Stimulated activated CD4-positive, alpha-beta T cell treated with anti-CD3 and anti-CD28 coated beads, Interleukin-2, amount 100 ng/mL, for 48 hours (primary cell): ENCODE measurements at places on chromosomes 16 and 17.

GRCh38 chr16:30805056-30805369 is 18.0 kb upstream of the ZNF629 start:
- DNase-seq, result no peak

GRCh38 chr16:20291208-20292206 is 35.8 kb downstream of the GP2 start:
- no peak for DNase-seq

GRCh38 chr16:88483392-88483641 is 30.2 kb downstream of the ZFPM1 start:
- no peak for DNase-seq

- DNase-seq, result no peak
Observed at GRCh38 chr16:49312389-49312985, 30.8 kb upstream of the CBLN1 start.

DNA sequence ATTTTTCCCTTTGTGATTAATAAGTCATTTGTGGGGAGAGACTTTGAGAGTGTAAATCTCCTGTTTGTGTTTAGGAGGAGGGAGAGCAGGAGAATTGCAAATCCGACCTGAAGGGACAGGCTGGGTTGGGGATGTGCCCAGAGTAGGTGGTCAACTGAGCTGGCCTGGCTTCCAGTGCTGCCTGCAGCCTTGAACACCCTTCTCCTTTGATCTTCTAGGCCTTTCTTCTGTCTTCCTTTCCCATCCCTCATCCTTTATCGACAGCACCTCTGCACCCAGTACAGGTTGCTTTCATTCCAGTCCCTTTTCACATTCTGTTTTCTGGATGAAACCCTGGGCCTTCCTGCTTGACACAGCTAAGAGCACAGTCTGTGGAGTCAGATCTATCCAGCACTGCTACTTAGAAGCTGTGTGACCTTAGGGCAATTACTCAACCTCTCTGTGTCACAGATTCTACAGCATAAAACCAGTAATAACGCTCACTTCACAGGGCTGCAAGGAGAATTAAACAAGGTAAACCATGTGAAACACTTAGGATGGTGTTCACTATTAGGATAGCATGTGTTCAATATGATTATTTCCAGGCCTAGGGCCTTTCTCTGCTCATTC is 1.0 kb upstream of the CSNK2A2 start:
- DNase-seq, result no peak

GRCh38 chr16:54847207-54847606 is 83.5 kb upstream of the IRX5 start:
- DNase-seq, result no peak

DNA sequence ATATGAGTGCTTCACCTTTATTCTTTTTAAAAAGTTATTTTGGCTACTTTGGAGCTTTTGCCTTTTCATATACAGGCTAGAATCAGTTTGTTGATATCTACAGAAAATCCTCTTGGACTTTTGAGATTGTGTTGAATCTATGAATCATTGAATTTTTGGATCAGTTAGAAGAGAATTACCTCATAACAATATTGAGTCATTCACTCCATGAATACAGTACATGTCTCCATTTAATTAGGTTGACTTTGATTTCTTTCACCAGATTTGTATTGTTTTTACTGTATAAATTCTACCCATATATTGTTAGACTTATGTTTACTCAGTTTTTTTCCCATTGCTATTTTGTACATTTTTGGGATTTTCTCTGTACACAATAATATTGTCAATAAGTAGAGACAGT is 54.4 kb downstream of the TAOK1 start:
- DNase-seq, result no peak

- no peak for DNase-seq
Observed at GRCh38 chr17:53032861-53033271, 789.9 kb upstream of the KIF2B start.

DNA sequence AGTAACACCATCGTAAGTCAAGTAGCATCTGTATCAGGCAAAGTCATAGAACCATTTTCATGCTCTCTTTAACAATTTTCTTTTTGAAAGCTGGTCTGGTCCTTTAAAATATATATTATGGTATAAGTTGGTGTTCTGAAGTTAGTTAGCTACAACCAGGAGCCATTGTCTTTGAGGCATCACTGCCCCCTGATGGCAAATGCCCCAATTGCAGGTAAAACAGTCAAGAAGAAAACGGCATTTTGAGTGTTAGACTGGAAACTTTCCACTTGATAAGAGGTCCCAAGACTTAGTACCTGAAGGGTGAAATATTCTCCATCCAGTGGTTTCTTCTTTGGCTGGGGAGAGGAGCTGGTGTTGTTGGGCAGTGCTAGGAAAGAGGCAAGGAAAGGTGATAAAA is 14.1 kb downstream of the TP53 start:
- peak; percentile 50 for DNase-seq

- no peak for DNase-seq
Observed at GRCh38 chr16:75928295-75928694, 202.0 kb upstream of the CPHXL start.

GRCh38 chr16:3113765-3114479 is 1.5 kb downstream of the ZNF205 start:
- DNase-seq, result no peak

GRCh38 chr17:49508866-49509587 is 13.9 kb downstream of the NGFR start:
- DNase-seq, result no peak

DNA sequence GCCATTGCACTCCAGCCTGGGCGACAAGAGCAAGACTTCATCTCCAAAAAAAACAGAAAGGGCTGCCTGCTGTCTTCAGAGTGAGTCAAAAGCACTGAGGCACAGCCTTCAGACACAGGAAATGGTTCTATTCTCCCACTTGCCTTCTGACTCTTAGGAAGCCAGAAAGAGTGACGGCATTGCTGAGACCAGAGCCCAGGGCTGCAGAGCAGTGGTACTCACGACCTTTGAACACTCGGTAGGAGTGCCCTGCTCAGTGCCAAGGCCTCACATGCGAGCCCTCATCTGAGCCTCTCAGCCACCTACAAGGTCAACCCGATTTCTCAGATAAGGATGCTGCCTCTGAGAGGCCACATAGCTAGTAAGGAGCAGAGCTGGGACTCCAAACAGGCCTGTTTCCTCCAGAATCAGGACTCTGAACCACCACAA is 3.5 kb upstream of the ITGAE start:
- DNase-seq, result no peak

DNA sequence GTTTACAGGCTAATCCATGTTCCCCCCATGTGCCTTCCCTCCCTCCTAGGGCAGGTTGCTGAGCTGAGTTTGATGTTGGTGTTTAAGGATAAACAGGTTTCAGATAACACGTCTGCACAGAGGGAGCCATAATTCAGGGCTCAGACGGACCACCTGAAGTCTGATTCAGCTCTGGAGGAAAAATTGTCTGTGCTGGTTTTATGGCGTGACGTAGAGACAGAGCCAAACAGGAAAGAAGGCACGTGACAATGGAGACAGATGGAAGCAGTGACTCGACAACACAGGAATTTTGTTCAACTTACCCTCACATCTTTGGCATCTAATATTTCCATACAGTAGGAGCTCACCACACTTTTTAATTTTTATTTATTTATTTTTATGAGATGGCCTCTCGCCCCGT is 10.7 kb upstream of the USP10 start:
- no peak for DNase-seq

DNA sequence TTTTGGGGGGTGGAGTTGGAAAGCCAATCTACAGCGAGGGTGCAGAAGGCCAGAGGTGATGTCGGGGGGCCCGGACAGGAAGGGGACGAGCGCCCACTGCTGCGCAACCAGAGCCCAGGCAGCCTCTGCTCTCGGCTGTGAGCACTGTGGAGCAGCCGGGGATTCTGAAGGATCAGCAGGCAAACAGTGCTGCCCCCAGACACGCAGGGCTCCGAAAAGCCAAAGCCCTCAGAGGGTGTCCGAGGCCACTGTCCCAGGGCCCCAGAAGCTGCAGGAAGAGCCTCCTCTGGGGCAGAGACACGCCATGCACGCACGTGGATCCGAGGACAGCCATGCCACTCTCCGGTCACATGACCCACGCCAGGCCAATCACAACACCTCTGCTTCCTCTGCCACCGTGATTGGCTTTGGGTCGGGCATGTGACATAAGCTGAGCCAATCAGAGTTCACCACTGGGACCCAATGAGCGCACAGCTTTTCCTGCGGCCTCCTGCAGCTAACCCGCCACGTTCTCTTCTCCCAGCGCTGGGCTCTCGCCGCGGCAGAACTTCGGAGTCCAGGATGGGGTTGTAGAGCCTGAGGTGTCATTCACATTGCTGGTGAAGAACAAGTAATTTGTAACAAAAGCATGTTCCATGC is 40.7 kb downstream of the ACTG1 start:
- DNase-seq, result no peak

GRCh38 chr16:35598696-35599332 is 2139.4 kb downstream of the TP53TG3F start:
- no peak for DNase-seq

GRCh38 chr16:27240948-27241531 is 27.5 kb downstream of the NSMCE1 start:
- DNase-seq, result no peak

- DNase-seq, result no peak
Observed at GRCh38 chr16:55325458-55326109, 1.6 kb downstream of the IRX6 start.

GRCh38 chr16:2475413-2476344 is 752 bp downstream of the TBC1D24 start:
- no peak for DNase-seq

GRCh38 chr17:48310748-48311213 is 119.2 kb downstream of the SKAP1 start:
- no peak for DNase-seq

DNA sequence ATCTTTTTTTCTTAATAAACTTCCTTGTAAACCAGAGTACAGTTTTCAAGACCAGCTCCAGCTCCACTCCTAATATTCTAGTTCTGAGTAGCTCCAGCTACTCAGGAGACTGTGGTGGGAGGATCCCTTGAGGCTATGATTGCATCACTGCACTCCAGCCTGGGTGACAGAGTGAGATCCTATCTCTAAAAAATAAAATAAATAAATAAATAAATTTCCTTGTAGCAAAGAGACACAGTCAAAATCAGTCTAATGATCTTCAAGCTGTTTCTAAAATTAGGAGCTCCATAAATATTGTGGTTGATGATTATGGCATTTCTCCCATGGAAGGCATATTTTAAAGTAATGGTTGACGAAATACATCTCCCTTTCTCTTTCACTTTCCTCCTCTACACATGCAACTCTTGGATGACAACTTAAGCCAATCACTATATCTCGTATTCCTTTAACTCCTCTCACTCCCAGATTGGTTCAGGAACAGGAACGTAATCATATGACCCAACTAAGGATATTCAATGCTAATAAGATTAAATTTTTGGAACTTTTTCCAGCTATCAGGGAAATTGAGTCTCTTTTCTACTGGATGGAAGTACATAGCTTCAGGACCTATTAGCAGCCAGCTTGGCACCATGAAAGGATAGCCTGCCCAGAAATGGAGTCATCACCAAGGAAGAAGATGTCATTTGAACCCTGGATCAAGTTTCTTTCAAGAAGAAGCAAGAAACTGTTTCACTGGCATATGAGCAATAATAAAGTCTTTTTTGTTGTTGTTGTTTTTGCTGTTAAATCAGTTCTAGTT is 42.1 kb upstream of the TAOK1 start:
- no peak for DNase-seq

GRCh38 chr17:19877364-19877945 is 9.7 kb upstream of the ULK2 start:
- DNase-seq, result no peak

- no peak for DNase-seq
Observed at GRCh38 chr17:48596000-48596734, 2.6 kb upstream of the HOXB5 start.

DNA sequence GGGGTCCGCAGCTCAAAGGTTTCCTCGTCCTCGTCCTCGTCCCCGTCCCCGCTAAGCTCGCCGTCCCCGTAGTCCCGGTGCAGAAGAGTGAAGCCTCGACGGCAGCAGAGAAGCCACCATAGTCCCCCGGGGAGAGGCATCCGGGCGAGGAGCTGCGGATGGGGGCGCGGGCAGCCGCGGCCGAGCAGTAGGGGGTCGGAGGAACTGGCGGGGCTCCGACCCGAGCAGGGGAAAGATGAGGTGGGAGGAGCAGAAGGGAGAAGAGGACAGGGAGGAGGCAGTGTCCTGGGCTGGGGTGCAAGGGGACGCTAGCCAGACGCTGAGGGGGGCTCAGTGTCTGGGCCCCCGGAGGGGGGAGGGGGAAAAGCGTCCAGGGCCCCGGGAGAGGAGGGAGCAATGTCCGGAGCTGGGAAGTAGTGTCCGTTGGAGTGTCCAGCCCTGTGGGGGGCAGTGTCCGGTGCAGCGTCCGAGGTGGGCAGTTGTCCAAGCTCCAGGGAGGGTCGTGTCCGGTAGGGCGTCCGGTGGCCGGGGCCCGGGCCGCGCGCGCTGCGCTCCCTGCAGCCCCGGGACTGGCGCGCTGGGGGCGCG is at the start of gene PLEKHH3:
Gene PLEKHH3, minus strand, starts transcription at position 571 of the 588 bp plus-strand sequence. Its CDS starts 431 bp downstream, at position 140.
- DNase-seq, result no peak

DNA sequence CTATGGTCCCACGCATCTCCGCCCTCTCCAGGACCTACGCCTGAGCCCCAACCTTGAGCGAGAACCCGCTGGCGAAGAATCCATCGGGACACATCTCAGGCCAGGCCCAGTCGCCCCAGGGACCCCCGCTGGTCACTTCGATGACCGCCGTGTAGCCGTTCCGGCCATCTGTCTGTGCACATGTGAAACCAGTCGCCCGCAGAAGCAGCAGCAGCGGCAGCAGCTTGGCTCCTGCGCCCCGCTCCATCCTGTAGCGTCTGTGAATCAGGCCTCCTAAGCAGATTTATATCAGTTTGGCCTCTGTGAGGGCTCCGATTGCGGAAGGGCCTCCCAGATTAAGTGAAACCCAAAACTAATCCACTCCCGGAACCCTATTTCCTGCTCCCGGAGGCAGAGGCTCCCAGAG is at the start of gene VMO1:
Gene VMO1, minus strand, starts transcription at position 259 of the 406 bp plus-strand sequence. Its CDS starts 12 bp downstream, at position 247.
- DNase-seq, result no peak

DNA sequence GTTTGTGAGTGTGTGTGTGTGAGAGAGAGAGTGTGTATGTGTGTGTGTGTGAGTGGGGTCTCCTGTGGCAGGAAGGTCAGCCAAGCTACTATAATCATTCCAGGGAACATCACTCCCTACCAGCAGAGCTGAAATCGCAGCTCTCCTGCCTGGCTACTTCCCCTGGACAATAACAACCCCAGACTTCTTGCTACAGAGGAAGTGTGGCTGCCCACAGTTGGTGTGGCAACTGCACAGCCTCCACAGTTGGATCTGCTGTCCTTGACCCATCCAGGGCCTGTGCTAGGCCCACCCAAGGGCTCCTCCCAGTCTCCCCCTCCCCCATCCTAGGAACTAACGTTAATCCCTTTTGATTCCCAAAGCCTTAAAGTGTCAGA is 1.5 kb downstream of the SLC13A5 start:
- no peak for DNase-seq

DNA sequence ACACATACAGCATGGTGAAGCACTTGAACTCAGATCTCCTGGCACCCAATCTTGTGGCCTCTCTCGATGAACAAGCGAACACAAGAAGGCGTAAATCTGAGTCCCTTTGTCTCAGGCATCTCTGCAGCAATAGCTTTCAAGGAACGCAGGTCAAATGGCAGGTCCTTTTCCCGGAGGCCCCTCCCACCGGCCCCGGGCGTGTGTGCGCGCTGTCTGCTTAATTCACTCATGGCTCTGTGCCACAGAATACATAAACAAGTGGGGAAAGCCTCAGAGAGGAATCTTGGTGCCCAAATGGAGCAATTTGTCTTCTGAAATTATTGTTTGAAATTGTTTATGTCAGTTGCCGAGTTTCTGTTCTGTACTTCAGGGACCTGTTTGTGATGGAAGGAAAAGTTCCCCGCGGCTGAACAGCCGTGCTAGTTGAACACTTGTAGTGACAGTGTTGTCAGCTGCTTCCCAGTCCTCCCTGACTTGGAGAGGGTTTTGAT is 14.8 kb downstream of the MYOCD start:
- no peak for DNase-seq

GRCh38 chr17:39623356-39623950 is 3.3 kb upstream of the PPP1R1B start:
- DNase-seq, result peak; percentile 91

- no peak for DNase-seq
Observed at GRCh38 chr16:11231367-11231970, 24.5 kb downstream of the SOCS1 start.
